ENCODE measurements at places on chromosomes 2 and 18.

DNA sequence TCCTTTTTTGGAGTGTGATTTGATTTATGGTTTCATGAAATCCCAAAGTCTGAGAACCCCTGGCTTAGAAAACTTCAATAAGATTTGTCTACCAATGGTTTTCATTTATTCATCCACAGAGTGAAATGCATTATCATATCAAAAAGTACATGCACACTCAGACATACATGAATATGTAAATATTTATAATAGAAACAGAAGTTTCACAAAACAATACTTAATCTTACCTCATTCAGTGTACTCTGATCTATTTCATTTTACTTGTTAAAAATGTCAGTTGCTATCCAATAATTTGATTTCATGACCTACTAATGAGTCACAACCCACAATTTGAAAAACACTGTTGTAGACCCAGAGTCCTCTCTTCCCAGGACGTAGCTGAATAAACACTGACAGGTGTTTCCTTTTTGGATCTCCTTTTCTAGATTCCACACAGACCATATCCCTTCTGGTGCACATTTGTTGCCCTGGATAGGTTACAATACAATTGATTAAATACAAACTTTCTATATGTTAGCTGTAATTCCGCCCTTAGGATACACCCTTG is 10.4 kb upstream of the CAVIN2 start:
- H3K27ac ChIP-seq, result no peak overlapping the region
- peaks cover 14% of the 10 kb centered on the region for H3K27me3 ChIP-seq
- no peak for DNase-seq
- no peaks in the 10 kb centered on the region for H3K4me1 ChIP-seq

- peaks cover 10% of the 10 kb centered on the region for H3K36me3 ChIP-seq
- H3K27ac ChIP-seq, result no peak overlapping the region
- no peak overlapping the region for H3K4me3 ChIP-seq
- H3K4me1 ChIP-seq, result peaks cover 44% of the 10 kb centered on the region
- no peak for DNase-seq
These were observed 34.9 kb downstream of the PLCL1 start for GRCh38 chr2:197839327-197839726.

- no peak overlapping the region for H3K27ac ChIP-seq
- no peaks in the 10 kb centered on the region for H3K36me3 ChIP-seq
- no peak overlapping the region for H3K4me3 ChIP-seq
- H3K4me1 ChIP-seq, result peaks cover 2% of the 10 kb centered on the region
- DNase-seq, result no peak
These were observed 90.3 kb downstream of the SP3 start for GRCh38 chr2:173874894-173875237.

DNA sequence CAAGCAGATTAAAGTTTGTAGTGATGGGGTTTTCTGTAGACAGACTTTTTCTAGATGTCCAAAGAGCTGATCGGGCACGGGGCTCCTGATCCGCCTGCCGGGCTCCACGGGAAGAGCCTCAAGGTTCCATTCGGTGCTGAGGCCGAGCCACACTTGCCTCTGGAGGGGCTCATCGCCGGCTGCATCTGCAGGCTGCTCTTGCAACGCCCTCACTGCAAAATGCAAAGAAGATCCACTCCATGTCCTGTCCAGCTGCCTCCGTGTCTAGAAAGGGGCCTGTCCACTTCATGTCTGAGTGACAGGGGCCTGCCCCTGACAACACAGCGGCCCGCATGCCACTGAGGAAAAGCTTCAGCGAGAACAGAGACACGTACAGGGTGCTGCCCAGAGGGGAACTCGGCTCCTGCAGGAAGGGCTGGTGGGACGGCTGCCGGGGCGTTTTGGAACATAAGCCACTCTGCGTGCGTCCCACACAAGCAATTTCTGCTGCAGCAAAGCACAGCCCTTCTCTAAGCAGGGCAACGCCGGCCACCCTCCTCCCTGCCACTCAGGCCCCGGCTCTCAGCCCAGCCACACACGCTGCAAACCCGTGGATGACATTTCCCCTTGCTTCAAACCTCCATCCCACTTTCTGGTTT is 53.6 kb upstream of the CTDP1 start:
- no peak overlapping the region for H3K27ac ChIP-seq
- no peak overlapping the region for H3K4me3 ChIP-seq
- H3K27me3 ChIP-seq, result peaks cover 5% of the 10 kb centered on the region
- H3K4me1 ChIP-seq, result peaks cover 4% of the 10 kb centered on the region
- no peaks in the 10 kb centered on the region for H3K36me3 ChIP-seq
- DNase-seq, result no peak

GRCh38 chr2:144582651-144583380 is 62.9 kb upstream of the ZEB2 start:
- no peaks in the 10 kb centered on the region for H3K36me3 ChIP-seq
- peaks cover 17% of the 10 kb centered on the region for H3K4me1 ChIP-seq
- peaks cover 37% of the 10 kb centered on the region for H3K27me3 ChIP-seq
- no peak overlapping the region for H3K27ac ChIP-seq
- no peak overlapping the region for H3K4me3 ChIP-seq

DNA sequence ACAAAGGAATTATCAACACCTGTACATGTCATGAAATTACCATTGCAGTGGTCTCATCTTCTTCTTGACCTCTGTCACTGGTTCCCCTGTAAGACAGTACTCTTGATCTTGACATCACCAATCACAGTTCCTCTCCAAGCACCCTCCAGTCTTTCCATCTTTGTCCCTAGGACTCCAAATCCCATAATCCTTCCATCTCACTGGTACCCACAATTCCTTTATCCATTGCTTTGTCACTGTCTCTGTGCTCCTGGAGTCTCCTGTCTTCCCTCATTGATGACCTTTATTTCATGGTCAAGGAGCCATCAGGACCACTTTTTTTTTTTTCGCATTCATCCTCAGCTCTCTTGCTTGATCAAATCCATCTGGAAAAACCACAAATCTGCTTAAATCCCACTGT is 56.7 kb downstream of the COL4A3 start:
- H3K36me3 ChIP-seq, result no peaks in the 10 kb centered on the region
- no peak for DNase-seq
- H3K4me3 ChIP-seq, result no peak overlapping the region

Measured in activated T-helper 2 cell treated with anti-CD3 and anti-CD28 coated beads, Interferon-gamma antibody, Interleukin-2, Interleukin-4, amounts not matched to agents 10 μg/mL and 5 μg/mL and 100 μg/mL, durations not matched to agents 14 hours and 24 hours and 36 hours (primary cell).